GM12892 (cell line): ENCODE measurements at places on chromosomes 12 and 14.

GRCh38 chr14:68956724-68957123 is 22.4 kb downstream of the ACTN1 start:
- no peak for DNase-seq

DNA sequence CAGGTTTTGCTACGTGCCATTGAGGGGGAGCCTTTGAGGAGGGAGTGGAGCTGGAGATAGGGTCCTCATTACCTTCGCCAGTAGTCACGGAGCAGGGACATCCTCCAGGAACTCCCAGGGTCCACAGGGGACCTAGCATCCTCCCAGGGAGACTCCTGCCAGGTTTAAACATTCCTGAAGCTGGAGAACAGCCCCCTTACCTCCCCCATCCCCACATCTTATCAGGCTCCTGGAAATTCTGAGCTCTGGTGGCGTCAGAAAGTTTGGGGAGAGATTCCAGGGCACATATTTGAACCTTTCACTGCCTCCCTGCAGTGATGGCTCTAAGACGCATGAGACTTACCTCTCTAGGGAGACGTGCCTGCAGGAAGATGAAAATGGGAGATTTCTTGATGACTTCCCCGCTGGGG is 192.3 kb upstream of the GSC start:
- DNase-seq = no peak

- no peak for DNase-seq
These were observed 1.7 kb downstream of the AJUBA start for GRCh38 chr14:22980672-22981089.

DNA sequence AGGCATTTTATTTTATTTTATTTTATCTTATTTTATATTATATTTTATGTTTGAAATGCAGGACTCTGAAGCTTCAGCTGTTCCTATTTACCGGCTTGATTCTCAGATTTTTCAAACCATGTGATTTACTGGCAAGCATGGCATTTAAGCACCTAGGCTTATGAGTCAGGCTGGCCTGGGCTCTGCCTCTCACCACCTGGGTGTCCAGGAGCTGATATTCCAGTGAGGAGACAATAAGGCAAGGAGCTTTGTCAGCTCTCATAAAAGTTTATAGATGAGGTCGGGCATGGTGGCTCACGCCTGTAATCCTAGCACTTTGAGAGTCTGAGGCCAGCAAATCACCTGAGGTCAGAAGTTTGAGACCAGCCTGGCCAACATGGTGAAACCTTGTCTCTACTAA is 2.1 kb downstream of the DAO start:
- no peak for DNase-seq

GRCh38 chr14:68522510-68523325 is 270.1 kb downstream of the ZFP36L1 start:
- DNase-seq = no peak

GRCh38 chr12:125999628-126000027 is 934.4 kb downstream of the AACS start:
- no peak for DNase-seq

- no peak for DNase-seq
These were observed 47.9 kb upstream of the ATF7IP start for GRCh38 chr12:14317362-14318146.

- DNase-seq = no peak
These were observed 755.4 kb downstream of the SLC6A15 start for GRCh38 chr12:84157170-84157569.

DNA sequence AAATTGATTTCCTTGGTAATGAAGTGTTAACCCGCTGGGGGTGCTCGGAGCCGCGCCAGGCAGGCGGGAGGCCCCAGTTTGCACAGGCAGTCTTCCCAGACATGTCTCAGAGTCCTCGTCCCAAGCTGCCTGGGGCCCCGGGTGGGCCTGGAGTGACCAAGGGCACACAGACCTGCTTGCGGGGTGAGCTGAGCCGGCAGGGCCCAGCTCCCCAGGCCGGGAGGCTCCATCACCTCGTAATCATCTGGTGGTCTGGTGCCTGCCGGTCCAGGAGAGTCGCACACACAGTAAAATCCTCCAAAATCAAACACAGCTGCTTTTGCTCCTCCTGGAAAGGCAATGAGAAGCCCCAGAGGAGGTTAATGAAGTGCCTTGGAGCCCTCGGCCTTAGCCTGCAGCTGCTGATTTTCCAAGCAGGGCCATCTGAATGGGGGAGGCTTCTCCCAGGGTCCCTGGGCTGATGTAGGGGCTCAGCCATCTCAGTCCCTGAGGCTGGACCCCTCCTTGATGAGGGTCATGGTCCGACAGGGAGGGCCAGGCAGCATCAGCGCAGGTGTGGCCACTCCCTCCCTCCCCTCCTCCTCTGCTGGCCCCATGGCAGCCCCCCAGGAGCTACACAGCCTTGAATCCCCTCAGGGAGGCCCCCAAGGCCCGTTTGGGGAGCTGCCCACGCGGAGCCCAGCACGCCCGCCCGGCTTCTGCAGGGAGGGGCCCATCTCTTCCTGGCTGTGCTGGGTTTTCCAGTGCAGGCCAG is 39.4 kb upstream of the FBRSL1 start:
- no peak for DNase-seq

- DNase-seq = no peak
These were observed 85.6 kb downstream of the CCDC92 start for GRCh38 chr12:123886931-123887582.

DNA sequence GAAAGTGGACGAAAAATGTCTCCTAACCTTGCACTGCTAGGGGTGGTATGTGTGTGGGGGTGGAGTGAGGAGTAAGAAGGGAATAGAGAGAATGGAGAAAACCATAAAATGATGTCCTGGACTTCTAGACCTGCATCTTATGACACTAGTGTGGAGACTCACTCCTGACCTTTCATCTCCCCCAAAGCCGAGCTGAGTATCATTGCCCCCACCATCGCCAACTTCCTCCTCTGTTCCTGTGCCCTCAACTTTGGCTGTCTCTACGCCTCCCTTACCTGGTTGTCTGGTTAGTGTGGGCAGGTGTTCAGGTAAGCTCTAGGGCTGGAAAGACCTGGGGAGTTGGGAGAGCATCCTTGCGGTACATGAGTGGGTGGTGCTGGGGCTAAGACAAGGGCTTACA is 4.5 kb upstream of the KLHL33 start:
- DNase-seq = no peak

DNA sequence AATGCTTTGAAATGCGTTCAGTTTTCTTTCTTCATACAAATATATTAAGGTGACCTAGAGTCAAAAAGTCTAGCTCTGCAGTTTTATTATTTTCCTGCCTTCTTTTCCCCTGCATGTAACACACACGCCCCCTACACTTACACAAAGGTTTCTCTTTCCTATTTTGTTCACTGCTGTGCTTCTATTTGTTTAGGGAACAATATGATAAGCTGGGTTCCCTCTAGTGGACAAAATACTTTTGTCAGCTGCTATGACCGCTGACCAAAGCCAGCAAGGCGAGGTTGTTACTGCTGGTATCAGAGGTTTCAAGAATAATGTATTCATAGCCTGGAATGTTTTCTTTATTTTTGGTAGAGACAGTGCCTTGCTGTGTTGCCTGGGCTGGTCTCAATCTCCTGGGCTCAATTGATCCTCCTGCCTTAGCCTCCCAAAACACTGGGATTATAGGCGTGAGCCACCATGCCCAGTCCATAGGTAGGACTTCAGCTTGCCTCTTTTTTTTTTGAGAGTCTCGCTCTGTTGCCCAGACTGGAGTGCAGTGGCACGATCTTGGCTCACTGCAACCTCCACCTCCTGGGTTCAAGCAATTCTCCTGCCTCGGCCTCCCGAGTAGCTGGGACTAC is 33.4 kb downstream of the FNTB start:
- no peak for DNase-seq

DNA sequence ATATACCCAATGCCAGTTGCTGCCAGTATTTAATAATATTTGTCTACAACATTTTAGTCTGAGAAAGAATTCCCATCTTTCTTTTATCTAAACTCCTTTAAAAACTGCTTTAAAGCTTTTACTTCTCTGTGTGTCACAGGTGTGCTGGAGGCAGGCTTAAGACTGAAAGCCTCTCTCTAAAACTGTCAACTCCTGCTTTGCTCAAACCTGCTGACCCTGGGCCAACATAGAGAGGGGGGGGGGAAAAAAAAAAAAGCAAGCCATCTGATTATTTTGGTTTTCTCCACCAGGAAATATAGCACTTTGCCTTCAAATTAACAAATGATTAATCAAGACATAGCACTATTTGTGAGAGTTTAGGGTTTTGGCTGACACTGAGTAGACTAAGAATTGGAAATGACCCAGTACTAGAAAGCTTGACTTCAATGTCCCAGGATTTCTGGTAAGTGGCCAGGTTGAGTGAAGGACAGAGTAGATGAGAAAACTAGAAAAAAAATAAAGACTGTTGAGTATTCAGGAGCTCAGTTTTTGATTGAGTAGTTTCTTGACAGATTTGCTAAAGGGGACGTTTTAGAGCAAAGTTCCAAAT is 357.0 kb upstream of the FLRT2 start:
- DNase-seq = no peak

DNA sequence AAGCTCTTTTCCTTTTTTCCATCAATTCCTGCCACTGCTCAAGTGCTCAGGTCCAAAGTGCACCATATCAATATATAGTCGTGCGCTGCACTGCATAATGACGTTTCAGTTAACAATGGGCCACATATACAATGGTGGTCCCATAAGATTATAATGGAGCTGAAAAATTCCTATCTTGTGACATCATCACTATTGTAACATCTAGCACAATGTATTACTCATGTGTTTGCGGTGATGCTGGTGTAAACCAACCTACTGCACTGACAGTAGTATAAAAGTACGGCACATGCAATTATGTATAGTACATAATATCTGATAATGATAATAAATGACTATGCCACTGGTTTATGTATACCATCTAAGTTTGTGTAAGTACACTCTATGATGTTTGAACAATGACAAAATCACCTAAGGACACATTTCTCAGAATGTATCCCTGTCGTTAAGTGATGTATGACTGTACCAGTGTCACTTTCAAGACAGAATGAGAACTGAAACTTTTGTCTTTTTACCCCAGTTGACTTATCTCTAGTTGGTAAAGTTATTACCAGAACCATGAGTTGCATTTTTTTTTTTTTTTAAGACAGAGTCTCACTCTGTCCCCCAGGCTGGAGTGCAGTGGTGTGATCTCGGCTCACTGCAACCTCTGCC is 53.7 kb upstream of the INSM2 start:
- no peak for DNase-seq

DNA sequence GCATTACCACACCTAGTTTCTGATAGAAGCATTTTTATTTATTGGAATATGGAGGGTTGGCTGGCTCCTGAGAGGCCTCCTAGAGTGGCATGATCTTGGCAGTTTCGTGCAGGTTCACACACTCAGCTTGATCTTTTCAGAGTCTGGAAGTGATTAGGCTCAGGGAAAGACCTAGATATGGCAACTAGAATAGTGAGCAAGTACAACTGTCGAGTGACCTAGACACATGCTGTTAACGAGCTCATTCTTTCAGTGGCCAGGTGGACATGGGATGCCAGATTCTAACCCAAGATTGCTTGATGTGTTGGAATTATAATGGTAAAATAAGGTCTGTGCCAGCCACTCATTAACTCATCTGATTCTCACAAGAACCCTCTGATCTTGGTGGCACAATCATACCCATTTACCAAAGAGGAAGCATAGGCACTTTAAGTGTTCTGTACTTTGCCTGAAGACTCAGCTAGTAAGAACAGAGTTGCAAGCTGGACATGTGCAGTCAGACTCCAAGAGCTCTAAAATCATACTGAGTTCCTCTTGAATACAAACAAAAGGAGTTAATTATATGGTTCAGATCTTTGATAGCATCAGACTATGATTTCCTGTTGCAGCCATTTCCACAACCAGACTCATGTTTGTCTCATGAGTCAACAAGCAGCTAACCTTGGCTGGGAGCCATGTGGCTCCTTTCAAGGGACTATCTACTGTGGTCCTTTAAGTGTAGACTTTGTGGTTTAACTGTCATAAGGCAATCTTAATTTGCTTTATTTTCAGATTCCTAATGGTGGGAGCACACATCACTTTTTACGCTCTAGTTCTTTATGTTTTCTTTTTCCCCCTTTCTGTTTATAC is 144.2 kb downstream of the PLEKHA5 start:
- no peak for DNase-seq

- DNase-seq = no peak
These were observed 17.1 kb downstream of the SLC35F4 start for GRCh38 chr14:57848786-57849185.

DNA sequence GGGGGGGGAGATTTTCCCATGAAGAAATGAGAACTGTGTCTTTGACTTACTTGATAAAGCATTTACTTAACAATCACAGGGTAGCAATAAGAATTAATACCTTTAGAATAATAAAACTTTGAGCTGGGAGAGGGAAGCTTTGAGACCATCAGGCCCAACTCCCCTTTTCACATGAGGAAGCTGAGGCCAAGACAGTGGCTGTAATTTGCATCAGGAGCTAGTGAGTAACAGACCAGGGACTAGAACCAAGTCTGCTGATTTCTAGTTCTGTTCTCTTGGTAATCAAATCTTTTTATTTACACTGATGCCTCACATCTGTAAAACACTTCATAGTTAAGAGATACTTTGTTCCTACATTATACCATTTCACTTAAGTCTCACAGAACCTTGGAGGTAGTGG is 28.7 kb downstream of the TTC8 start:
- DNase-seq = no peak

DNA sequence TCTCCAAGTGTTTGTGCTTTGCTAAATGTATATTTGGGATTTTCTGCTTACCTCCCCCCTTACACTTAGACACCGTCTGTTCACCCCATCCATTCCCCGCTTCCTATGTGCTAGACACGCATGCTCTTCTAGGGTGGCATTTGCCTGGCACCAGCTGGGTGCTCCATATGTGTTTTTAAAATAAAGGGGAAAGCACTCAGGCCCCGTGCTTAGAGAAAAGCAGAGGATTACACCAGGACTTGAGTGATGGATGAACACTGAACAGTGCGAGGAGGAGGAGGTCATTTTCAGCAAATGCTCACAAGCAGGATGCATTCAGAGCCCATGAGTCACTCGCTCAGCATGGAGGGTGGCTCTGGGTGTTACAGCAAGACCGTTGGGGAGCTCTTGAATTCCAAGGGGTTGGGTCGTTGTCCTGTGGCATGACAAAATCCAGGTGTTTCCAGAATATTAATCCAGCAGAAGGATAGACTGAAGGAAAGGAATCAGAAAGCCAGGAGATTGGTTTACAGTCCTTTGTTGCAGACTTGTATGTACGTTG is 2.9 kb upstream of the BDKRB1 start:
- DNase-seq = no peak

DNA sequence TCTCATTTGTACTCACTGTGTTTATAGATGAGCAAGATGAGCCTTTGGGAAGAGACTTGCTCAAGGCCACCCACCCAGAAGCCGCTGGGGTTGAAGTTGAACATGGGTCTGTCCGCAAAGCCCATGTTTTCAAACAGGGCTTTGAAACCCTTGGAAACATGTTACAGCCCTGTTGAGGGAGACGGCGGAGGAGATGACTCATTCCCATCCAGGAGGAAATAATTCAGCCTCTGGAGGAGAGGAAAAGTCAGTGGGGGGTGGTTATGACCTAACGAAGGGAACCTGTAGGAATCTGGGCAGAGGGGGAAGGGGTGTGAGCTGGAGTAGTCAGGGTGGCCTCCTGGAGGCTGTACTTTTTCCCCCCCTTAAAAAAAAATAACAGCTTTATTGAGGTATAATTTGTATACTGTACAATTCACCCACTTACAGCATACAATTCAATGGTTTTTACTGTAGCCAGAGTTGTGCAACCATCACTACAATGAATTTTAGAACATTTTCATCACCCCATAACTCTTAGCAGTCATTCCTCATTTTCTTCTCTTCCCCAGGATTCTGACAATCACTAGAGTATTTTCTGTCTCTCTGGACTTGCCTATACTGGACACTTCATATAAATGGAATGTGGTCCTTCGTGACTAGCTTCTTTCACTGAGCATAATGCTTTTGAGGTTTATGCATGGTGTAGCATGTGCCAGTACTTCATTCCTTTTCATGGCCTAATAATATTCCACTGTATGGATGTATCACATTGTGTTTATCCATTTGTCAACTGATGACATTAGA is 1.9 kb upstream of the RIN3 start:
- DNase-seq = no peak
